Myocyte (in vitro differentiated cells): ENCODE measurements at places on chromosomes 13 and 19. TPM values are rescaled to one million over a fixed set of nuclear protein-coding genes. Genes with fewer than 3 reads are reported as not detected.

Gene ZNF729
- not detected in 2 replicates for total RNA-seq

Gene CALM3
- 85.6 and 87.7 TPM in 2 replicates for total RNA-seq

Gene MED29
- total RNA-seq: 28.1 and 29.3 TPM in 2 replicates

Gene KLK14
- not detected in 2 replicates for total RNA-seq

Gene ICAM1
- 5.1 and 21.3 TPM in 2 replicates for total RNA-seq

Gene CCDC169
- 25.4 and 28.1 TPM in 2 replicates for total RNA-seq

Gene KLK15
- not detected in 2 replicates for total RNA-seq

DNA sequence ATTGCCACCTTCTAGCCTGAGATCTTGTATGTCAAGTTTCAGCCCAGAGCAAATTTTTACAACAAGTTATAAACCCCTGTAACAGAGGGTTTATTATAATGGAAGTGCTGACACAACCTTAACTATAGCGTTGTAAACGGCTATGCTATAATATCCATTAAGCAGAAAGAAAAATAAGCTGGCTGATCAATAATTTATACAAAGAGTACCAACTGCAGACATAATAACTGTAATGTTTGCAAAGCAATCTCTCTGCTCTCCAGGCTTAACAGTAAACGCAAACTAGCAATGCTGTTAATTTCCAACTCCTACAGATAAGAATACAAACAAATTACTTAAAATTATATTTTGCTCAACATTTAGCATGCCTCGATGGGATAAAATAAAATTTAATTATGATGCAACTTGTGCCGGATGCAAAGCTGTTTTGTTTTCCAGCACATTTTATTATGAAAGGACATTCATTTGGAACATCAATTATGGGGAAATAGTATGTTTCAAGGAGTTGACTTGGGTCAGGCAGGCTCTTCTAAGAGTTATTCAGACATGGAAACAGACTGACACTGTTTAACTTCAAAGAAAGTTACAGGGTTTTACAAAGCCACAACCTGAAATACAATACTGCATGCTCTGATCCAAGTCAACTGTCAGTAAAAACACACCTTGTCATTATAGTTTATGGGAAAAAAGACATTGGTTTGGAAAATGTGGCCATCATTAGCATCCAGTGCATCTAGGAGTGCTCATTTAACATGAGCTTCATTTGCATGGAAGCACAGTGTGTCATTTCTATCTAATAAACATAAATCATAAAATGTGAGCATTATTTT lies 6.6 kb upstream of the DACH1 start:
- no peak for DNase-seq

DNA sequence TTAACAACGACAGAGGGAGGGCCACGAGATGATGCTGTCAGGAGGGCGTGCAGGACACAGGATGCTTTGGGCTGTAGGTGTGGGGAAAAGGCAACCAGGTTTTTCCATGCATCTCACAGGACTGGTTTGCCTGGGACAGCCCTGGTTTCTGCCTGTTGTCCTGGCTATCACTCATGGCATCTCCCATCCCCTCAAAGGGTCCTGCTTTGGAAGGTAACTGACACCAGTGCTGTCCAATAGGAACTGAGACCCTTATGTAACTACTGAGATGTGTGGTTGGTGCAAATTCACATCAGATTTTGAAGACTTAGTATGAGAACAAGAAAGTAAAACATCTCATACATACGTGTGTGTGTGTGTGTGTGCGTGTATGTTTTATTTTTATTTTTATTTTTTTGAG lies 144.2 kb downstream of the URI1 start:
- no peak for DNase-seq

DNA sequence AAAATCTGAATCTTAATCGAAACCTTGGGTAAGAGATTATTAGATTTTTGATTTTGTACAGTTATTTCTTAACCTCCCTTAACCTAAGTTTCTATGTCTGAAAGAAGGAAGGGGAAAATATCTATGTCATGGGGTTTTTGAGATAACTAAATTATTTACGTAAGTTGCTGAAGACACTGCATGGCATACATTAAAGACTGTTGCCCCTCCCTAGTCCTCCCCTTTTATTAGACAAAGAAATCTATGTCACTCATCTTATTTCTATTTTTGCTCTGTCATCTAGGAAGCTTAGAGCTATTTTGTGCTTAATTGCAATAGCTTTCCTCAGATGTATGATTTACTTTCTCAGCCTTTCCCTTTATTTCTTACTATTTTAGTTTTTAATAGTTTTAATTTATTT lies 15.0 kb downstream of the COG6 start:
- DNase-seq: no peak

GRCh38 chr13:33918199-33918932 lies 100.4 kb downstream of the RFC3 start:
- DNase-seq: peak; percentile 58

- DNase-seq: no peak
Observed at GRCh38 chr13:24557081-24557480, 44.5 kb upstream of the PARP4 start.

GRCh38 chr19:1307320-1307719 lies 21.6 kb downstream of the EFNA2 start:
- no peak for DNase-seq

DNA sequence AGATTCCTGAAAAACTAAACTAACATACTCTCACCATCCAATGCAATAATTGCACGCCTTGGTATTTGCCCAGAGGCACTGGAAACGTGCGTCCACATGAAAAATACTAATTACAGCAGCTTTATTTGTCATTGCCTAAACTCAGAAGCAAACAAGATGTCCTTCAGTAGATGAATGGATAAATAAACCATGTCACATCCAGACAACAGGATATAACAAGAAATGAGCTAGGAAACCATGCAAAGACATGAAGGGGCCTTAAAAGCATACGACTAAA lies 25.0 kb downstream of the ELL start:
- DNase-seq: no peak

- no peak for DNase-seq
Observed at GRCh38 chr13:94925263-94925662, 212.9 kb upstream of the SOX21 start.

DNA sequence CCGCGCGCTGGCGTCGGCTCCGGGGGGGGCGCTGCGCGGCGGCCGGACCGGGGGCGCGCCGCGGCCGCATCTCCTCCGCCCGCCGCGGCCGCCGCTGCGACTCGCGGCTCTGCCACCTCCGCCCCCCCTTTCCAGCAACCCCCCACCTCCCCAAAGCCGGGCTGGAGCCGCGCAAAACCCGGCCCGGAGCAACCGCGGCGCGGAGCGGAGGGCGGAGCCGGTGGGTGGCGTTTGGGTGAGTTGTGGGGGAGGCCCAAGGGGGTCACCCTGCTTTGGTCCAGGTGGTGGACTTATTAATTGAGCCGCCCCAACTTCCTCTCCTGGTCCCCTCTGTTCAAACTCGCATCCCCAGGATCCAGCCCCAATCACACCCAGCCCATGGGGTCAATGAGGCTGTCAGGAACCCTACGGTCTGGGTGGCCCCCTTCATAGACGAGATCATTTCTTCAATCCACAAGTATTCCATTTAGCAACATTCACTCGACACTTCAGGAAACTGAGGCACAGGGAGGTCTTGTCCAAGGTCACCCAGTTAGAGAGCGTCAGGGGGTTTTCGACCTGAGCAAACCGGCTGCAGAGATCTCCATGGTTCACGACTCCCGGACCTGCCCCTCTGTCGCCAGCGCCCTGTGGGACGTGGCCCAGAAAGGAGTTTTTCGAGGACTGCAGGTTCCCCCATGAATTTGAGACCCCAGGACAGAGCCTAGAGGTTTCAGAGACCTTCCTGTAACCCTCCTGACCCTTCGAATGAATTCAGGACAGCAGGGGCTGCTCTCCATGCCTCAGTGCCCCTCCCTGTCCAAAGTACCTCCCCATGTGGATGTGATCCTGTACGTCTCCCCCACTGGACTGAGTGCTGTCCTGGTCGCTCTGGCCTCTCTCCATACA lies 22.4 kb upstream of the SEMA6B start:
- peak; percentile 70 for DNase-seq

DNA sequence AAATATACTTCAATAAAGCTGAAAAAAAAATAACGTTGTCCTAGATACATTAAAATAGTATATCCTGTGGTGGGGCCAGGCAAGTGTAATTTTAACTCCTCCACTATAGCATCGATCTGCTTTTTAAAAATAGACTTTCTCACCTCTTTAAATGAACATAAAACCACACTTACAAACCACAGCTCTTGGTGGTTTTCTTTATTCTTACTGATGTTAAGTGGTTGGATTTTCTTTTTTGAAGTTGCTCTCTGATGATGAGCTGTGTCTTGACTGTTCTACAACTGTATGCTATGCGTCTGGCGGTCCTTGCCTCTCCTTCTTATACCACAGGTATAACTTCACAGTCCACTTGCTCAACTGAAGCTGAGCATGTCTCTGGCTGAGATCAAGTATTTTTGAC lies 721.5 kb upstream of the KLHL1 start:
- DNase-seq: no peak

- peak; percentile 95 for DNase-seq
Observed at GRCh38 chr19:40433391-40434216, 7.8 kb upstream of the SERTAD1 start.
